NCI-H510A (cell line): ENCODE measurements at places on chromosomes 13 and 19.

DNA sequence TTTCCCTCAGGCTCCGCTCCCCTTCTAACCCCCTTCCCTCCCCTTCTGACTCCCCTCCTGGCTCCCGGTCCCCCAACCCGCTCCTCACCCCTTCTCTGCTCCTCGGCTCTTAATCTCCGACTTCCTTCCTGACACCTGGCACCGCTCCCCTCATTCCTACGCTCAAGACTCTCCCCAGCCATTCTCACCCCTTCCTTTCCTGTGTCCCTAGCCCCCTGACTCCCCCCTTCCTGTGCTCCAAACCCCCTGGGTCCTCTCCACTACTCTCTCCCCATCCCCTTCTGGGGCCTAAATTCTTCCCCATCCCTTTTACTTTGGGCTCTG is 658 bp downstream of the CLPP start:
- DNase-seq, result no peak

DNA sequence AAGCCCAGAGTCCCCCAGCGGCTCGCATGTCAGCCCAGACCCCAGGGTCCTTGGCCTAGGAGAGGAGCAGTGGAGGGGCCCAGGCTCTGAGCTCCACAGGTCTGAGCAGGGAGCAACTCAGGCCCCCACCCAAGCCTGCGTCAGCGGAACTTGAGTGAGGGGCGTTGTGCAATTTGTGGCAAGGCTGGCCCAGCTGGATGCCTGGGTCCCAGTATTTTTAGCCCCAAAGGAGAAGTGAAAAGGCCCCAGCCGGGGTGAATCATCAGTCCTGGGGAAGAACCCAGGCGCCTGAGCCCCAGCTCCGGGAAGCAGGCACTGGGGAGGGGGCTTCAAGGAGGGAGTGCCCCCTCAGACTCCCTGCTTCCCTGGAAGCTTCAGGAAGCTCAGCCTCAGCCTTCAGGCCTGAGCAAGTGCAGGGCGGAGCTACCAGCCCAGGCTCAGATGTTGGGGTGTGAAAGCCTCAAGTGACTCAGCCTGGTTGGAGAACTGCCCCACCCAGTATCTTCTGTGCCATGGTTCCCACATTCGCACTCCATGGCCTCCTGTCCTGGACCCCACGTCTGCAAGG is 7.2 kb downstream of the MED29 start:
- no peak for DNase-seq

GRCh38 chr13:26604784-26605545 is 47.5 kb downstream of the WASF3 start:
- no peak for DNase-seq

DNA sequence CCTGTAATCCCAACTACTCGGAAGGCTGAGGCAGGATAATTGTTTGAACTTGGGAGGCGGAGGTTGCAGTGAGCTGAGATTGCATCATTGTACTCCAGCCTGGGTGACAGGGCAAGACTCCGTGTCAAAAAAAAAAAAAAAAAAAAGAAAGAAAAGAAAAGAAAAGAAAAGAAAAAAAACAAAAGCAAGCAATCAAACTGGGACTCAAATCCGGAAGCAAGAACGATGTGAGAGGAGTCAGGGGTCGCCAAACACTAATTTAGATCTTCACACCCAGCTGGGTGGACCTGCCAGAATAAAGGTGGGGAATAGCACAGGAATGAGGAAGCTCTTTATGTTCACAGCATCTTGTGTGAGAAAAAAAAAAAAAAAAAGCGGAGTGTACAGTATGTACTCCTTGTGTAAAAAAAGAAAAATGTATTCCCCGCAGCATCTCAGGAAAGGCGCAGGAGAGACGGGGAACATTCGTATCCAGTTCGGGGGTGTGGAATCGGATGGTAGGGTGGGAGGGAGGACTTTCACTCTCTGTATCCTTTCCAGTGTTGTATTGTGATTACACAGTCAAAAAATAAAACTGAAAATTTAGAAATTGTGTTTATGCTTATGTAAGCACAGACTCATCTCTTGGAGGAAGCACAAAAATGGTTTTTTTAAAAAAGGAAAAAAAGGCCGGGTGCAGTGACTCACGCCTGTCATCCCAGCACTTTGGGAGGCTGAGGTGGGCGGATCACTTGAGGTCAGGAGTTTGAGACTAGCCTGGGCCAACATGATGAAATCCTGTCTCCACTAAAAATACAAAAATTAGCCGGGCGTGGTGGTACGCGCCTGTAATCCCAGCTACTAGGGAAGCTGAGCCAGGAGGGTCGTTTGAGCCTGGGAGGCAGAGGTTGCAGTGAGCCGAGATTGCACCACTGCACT is 7.6 kb downstream of the DNAJB1 start:
- DNase-seq, result no peak

DNA sequence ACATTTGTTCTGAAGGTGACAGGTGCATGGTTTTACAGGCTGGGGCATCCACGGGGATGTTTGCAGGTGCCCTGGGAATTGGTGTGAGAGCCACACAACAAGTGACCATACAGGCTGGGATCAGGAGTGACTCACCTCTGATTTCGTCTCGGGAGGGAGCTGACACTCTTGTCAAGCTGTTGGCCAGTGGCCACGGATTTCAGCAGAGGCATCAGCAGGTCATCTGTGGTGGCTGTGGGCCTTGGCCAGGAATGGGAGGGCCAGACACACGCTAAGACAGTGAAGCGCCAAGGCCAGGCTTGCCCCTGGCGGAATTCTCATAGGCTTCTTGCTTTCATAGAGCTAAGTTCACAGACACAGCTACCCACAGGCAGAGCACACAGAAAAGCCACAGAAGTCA is 108.6 kb downstream of the HSPH1 start:
- no peak for DNase-seq

DNA sequence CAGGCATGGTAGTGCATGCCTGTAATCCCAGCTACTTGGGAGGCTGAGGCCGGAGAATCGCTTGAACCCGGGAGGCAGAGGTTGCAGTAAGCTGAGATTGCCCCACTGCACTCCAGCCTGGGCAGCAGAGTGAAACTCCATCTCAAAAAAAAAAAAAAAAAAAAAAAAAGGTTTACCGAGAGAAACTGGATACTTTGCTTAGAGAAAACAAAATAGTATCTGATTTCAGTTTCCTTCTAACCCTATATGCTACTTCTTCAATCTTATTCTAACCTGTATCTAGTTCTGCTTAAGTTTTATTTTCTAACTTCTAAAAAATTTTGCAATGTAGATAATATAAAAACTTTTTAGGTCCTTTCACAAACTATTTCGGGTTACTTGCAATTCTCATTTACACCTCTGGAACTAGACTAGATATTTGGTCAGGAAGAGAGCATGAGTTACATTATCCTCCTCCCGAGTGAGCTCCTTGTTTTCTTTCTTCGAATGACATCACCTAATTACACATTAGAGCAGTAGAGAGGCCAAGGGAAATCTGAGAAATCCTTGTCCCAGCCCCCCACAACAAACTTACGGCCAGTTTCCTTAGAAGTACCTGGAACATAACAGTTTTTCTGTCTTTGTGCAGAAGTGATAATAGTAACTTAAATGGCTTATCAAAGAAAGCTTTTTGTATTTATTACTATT is 128.9 kb downstream of the B3GLCT start:
- no peak for DNase-seq

DNA sequence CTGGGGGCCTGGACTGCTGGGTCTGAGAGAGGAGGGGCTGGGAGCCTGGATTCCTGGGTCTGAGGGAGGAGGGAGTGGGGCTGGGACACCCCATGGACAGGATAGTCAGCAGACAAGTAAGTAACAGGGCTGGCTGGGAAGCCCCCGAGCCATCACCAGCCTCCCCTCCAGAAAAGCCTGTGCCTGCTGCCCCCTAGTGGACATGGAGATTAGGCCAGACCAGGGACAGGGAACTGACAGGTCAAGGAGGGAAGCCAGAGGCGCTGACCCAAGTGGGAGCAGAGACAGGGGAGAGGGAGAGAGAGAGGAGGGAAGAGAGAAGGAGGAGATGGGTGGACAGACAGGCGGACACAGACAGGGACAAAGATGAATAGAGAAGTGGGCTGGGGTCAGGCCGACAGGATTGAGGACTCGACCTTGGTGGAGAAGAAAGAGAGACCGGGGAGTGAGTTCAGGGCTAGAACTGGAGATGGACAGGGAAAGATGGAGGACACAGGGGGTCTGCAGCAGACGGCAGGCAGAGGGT is 6.7 kb upstream of the ERFL start:
- peak; percentile 21 for DNase-seq

- DNase-seq, result no peak
Measured at GRCh38 chr13:79457948-79458347, 23.0 kb upstream of the NDFIP2 start.

GRCh38 chr13:97030705-97031452 is 36.6 kb upstream of the OXGR1 start:
- no peak for DNase-seq

GRCh38 chr13:34464011-34464410 is 478.1 kb upstream of the NBEA start:
- DNase-seq, result no peak

GRCh38 chr19:30207357-30207756 is 164.8 kb upstream of the ZNF536 start:
- no peak for DNase-seq

DNA sequence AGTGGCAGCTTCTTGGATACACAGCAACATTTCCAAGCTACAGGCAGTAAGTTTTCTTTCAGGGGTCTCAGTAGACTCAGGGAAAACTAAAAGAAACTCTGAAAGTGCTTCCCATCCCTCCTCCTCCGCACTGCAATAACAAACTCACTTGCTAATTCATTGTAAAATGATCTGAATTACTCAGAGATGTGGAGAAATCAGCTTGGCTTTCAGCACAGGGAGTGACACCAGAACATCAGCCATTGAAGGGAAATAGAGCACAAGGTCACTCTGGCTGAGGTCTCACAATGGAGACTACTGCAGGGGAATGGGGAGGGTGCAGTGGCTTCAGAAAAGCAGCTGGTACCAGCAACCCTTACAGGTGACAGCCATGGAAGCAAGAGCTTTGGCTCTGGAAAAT is 137.3 kb upstream of the SERP2 start:
- DNase-seq, result no peak

DNA sequence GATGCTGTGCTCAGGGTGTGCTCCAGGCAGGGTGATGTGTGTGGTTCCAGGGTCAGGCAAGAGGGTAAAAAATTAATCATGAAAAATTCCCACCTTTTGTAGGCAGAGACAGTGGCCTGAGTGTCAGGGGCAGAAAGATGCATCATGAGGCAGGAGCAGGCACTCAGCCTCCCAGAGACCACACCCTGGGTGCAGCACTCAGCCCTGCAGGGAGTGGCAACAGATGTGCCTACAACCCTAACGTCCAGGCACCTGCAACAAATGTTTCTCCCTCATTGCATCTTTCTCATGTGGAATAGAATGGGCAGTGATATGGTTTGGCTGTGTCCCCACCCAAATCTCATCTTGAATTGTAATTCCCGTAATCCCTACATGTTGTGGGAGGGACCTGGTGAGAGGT is 19.6 kb upstream of the CEACAM1 start:
- no peak for DNase-seq

GRCh38 chr13:23684647-23685046 is 114.4 kb downstream of the TNFRSF19 start:
- no peak for DNase-seq

DNA sequence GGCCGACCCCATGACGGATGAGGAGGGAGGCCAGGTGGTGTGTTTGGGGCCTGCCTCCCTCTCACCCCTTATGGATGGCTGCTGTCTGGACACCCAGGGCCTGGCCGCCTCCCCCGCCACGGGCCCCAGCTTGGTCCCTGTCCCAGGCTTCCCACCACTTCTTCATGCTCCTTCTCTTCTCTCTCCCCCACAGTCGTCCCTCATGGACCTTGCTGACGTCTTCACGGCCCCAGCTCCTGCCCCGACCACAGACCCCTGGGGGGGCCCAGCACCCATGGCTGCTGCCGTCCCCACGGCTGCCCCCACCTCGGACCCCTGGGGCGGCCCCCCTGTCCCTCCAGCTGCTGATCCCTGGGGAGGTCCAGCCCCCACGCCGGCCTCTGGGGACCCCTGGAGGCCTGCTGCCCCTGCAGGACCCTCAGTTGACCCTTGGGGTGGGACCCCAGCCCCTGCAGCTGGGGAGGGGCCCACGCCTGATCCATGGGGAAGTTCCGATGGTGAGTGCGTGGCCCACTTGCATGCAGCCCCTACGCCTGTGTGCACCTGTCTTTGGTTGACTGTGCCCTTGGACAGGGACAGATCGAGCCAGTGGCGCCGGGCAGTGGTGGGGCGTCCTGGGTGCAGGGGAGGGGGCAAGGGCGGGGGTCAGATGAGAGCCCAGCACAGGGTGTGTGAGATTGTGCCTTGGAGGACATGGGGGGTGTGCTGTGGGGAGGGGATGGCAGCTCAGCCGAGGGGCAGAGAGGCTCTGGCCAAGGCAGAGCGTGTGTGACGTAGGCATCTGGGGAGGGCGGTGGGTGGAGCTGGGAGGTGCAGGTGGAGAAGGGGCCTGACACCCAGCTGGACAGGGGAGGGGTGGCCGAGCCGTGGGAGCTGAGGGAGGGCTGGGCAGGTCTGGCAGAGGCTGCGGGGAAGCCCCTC is 16.8 kb downstream of the EPN1 start:
- DNase-seq, result no peak

GRCh38 chr19:51461723-51462161 is 3.5 kb upstream of the SIGLEC8 start:
- no peak for DNase-seq

DNA sequence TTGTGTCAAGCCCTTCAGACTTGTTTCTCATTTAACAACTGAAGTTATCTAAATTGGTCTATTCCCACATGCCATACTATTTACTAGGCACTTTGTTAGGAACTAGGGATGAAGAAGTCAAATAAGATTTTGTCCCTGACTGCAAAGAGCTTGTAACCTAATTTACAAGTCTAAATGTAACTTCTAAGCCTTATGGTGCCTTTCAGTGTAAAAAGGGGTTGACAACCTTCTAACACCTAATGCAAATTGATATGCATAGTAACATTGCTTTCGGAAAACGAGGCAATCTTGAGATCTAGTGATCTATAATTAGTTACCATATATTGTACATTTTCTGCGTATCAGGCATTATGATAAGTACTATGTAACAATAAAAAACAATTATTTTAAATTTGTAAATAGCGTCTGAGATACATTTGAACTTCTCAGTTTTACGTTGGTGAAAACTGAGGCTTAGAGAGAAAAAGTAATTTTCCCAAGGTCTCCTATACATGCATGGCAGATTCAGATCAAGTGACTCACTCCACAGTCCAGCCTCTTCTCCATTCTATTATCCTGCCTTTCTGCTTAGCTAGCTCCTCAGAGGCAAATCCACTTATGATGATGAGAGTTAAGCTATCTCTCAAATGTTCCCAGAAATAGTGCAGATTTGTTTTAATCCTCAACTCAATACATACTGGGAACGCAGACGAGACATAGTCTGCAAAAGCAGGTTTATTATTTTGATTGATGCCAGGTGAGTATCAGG is 764.9 kb upstream of the SLITRK5 start:
- DNase-seq, result no peak
